GM03348 (cell line): ENCODE measurements at places on chromosomes 6 and 20.

DNA sequence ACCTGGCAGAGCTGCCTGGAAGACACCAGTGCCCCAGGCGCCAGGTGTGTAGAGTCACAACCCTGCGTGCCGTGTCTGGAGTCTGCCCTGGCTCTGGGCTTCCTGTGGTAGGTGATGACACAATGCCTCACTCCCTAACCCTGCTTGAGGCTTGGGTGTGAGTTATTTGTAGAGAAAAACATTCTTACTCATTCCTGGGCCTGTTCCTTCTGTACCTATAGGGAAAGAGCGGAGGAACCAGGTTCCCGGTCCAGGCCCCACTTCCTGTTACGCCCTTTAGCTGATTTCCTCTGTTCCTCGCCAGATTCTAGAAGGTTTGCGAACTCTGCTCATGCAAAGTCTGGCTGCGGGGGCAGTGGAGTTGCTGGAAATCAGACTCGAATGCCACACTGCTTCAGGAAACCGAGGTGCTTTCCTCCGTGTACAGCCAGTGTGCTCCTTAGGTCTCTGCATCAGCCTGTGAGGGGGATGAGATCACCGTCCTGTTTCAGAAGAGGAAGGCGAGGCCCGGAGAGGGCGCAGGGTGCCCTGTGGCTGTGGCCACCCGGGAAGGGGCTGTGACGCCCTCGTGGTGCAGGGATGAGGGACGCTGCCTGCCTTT is 67.1 kb upstream of the DUSP22 start:
- DNase-seq, result no peak

DNA sequence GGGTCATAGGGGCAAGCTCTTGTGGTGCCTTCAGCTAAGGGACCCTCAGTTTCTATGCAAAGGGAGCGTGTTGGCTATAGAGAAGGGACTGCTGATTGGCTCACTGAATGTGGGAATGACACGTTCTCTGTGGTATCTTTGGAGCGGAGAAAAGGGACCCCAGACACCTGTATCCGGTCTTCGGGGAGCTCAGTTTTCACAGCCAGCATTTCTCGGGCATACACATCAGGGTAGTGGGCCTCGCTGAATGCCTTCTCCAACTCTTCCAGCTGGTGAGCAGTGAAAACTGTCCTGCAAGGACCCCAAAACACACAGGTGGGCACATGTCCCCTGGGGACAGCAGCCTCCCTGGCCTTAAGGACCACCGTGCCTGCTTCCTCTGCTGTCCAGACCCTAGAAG is 3.3 kb downstream of the VSX1 start:
- DNase-seq, result no peak

DNA sequence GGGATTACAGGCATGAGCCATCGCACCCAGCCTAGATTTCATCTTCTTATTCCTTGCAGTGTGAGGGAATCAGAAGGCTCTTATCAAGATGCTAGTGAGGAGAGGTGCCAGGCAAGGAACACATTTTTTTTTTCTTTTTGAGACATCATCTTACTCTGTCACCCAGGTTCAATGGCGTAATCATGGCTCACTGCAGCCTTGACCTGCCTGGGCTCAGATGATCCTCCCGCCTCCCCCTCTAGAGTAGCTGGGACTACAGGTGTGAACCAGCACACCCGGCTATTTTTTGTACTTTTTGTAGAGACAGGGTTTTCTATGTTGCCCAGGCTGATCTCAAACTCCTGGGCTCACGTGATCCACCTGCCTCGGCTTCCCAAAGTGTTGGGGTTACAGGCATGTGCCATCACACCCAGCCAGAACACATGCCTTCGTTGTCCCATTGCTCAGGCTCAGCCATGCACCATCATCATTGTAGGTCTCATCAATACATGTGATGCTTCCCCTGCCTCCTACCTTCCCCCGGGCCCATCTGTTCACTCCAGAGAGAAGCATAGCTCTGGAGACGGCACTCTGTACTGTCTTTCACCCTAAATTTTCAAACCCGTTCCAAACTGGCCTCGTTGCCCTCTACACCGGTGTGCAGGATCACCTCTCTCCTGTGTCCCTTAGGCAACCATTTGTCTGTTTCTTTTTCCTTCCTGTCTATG is 10.1 kb downstream of the FLOT1 start:
- no peak for DNase-seq

DNA sequence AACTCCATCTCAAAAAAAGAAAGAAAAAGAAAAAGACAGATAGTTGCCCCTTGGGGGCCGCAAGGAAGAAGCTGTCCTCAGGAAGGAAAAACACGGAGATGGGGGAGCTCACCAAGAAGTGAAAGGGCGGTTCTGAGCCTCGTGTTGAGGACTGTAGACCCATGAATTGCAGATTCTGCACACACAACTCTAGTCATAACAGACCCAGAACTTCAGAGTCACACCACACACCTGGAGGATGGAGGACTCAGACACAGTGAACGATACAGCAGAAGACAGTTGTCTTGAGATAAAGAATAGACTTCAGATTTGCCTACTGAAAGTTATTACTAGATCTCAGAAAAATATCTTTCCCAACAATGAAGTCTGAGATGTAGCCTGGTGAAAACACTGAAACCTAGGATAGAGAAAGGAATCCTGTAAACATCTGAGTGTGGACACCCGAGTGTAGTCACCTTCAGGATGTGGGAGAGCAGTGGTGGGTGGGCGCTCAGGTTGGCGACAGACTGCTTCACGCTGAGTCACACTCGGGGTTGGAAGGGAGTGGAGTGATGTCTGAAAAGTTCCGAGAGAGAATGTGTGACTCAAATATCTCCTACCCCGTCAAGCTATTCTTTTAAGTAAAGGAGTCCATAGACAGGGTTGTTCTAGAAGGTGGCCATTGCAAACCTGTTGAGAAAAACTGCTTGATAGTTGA is 88.1 kb downstream of the MAP3K4 start:
- DNase-seq, result peak; percentile 74
